ENCODE measurements at places on chromosomes 7 and 10.

DNA sequence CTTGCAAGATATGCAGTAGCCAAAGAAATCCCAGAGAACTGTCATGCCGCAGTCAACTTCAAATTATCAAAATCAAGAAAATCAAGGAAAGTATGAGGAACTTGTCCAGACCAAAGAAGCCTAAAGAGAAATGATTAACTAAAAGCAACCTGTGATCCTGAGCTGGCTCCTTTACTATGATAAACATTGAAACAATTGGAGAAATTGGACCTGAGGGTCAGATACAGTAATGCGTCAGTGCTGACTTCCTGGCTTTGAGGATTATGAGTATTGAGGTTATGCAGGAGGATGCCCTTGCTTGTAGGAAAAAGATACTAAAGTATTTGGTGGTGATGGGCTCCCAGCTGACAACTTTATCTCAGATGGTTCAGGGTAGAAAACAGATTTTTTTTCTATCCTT lies 324.7 kb upstream of the AKR1E2 start:
- no peak for DNase-seq

- DNase-seq, result no peak
Observed at GRCh38 chr7:38318241-38318640, 44.8 kb upstream of the TARP start.

- no peak for DNase-seq
Observed at GRCh38 chr10:31359979-31360378, 41.0 kb downstream of the ZEB1 start.

GRCh38 chr10:116026315-116026714 lies 246.7 kb downstream of the GFRA1 start:
- no peak for DNase-seq

GRCh38 chr7:143214789-143215679 lies 6.8 kb upstream of the TAS2R40 start:
- peak; percentile 32 for DNase-seq

DNA sequence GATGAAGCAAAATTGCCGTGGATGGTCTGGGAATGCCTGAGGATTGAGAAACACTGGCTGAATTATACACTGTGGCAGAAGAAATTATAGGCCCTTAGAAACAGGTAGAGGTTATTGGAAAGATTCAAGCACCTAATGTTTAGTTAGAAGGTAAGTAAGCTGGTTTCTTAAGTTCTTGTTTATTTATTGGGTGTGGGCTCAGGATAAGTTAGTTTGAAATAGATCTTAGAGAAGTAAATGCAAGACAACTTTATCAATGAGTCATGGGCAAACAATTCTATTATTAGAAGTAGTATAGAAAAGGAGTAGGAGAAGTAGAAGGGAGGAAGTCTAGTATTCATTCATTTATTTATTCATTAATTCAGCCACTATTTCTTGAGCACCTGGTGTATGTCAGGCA lies 96.5 kb downstream of the KAT6B start:
- DNase-seq, result no peak

- DNase-seq, result no peak
Observed at GRCh38 chr7:909358-910329, 33.3 kb downstream of the GET4 start.

GRCh38 chr7:74271742-74272141 lies 17.5 kb upstream of the CLIP2 start:
- no peak for DNase-seq

GRCh38 chr10:85659331-85659730 lies 707.3 kb downstream of the GRID1 start:
- no peak for DNase-seq

DNA sequence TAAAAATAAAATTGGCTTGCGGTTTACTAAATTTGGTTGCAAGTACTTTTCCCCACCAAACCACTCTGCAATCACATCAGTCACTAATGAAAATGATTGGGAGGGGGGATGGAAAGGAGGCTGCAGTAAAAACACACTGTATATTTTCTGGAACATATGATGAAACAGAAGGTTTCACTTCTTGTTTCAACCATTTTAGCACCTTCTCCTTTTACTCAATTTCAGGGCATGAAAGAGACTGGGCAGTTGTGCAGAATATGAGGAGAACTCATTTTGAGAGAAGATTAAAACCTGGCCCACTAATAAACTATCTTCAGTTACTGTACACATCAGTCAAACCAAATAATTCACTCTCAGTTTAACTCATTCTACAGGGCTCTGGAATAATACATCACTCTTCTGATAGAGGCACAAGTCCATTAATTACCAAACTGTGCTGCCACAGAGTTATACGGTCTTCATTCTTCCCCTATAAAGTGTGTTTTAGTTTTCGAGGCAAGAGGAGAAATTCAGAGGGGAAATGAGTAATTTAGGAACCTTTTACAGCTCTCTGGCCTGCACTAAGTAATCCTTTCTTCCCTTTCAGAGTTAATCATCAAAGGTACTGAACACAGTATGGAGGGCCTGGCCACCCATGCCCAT lies 25.5 kb downstream of the JAZF1 start:
- DNase-seq, result no peak

- no peak for DNase-seq
Observed at GRCh38 chr10:86840498-86840897, 84.1 kb downstream of the BMPR1A start.

DNA sequence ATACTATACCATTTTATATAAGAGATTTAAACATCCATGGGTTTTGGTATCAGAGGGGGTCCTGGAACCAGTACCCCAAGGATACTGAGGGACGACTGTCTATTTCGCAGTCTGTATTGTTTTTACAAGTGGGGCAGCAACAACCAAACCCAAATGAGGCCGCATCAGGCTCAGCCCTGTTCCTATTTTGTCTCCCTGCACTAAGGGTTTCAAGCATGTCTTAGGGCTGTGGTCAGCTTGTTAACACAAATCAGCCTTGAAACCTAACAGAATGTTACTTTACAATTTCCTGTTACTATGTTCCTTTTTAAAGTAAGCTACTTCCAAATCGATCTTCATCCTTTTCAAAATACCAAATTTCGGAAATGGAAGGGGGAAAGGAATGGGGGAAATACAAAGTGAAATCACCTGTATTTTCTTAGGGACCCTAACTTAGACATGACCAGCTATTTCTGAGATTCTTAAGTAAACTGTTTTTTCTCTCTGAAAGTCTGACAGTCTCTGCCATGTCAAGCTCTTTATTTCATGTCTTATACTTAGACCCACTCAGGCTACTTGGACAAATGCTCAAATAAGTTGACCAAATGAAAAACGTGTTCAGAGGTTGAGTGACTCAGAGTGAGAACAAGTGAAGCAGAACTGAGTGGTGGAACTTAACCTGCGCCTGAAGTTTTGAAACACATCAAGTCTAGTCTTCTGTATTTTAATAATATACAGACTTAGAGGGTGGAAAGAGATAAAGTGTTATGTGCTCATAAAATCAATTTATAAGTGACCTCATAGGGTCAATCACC lies 75.8 kb downstream of the C1GALT1 start:
- DNase-seq, result no peak

- no peak for DNase-seq
Observed at GRCh38 chr10:28592953-28593352, 60.0 kb downstream of the WAC start.

DNA sequence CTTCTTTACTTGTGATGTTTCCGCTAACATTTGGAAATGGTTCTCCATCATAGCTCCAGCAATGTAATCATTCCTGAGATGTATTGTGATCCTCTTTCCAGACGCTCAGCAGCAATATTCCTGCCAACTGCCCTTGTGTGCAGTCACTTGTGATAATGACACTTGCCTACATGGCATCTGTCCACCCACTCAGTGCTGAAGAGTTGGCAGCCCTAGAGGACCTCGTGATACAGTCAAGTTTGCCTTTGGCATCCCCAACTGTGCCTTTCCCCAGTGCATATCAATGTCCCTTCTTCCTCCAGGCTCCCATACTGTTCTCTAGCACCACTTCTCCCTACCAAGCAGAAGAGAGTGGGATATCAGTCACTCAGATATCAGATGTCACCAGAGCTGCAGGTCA lies 64.9 kb downstream of the MYOF start:
- no peak for DNase-seq

- DNase-seq, result no peak
Observed at GRCh38 chr10:132413226-132414205, 16.5 kb downstream of the PWWP2B start.

DNA sequence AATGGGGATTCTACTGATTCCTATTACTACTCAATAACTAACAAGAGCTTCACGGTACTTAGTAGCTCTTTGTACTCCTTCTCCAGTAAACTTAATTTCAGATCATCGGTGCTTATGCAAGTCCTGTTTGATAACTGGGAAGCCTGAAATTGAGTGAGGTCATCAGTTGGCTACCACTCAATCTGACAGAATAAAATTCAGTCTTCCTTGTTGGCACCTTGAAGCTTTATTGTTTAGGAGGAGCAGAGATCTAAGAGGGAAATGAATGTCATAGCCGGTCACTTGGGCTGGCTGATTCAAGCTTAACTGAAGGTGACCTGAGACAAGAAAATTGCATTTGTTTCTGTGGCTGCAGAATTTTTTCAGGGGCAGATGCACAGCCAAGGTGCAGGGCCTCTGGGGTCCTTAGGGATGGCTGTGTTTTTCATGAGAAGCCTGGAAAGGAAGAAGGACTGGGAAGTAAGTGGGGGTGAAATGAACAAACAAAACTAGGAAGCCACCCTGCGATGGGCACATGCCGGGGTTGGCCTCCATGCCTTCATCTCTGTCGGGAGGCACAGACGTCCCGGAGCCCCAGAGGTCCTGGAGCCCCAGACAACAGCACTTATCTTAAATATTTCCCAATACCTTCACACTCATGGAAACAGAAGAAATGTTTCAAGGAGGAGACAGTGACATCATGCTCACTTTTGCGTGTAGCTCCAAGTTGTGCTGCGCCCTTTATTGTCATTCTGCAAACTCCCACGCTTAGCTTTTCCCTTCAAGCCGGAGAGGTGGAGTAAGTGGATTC lies 85.0 kb upstream of the KIF5B start:
- no peak for DNase-seq

GRCh38 chr10:103598654-103599115 lies 105.2 kb downstream of the NEURL1 start:
- DNase-seq, result no peak

DNA sequence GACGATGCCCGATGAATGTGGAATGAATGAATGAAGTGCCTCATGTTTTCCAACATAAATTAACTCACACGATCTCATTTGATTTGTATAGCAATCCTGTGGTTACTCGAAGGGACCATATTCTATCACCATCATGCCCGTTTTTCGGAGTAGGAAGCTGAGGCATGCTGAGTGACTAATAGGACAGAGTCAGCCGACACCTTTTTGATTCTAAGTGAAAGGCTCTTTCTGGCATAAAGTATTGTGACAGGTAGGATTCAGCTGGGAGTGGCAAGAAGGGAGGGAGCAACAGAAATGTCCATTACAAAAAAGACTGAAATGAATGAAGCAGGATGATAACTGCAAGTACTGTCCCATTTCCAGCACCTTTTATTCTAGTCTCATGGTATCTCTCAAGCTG lies 55.7 kb downstream of the KLRG2 start:
- no peak for DNase-seq

DNA sequence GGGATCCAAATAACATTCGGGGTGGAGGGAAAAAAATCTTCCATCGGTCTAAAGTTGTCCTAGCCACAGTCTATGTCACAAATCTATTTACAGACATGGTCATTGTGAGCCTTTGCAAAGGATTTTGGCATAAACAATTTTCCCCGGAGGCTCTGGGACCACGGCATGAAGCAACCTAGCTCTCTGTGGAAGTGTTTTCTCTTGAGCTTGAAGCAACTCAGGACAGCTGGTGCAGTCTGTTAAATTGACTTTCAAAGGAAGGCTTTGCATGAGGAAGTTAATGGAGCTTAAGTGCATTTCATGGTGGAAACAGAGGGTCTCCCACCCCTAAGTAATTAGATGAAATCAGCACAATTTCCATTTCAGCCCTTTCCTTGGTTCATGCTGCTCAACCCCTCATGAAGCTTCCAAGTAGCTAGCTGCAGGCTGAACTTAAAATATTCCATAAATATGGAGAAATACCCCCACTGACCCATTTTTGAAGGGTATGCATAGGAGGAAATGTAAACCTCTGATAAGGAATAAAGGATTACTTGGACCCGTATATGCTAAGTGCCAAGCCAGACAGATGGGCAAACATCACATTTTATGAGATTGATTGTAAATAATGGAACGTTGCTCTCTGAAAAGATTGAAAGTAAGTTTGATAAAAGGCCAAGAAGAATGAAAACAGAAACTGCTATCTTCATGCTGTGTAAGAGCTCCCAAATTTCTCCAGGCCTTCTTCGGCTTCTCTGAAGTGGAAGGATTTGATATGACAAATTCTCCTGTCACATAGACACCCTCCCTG lies 39.9 kb downstream of the CCDC3 start:
- no peak for DNase-seq

DNA sequence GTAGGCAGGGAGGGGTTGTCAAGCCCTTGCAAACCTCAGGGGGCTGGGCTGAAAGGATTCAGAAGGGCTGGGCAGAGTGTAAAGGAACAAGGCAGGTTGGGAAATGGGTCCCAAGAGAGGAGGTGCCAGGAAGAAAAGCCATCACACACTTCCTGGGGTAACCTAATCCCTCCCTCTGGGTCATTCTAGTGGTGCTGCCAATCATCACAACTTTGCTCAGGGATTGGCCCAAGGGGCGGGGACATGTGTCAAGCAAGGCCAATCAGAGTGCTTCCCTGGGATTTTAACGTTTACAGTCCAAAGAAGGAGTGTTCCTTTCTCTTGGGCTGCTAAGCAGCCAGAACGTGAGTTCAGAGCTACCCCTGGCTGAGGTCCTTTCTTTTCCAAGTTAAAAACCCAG lies 57.1 kb upstream of the NPTX2 start:
- DNase-seq, result no peak

GRCh38 chr7:139422126-139422525 lies 61.3 kb downstream of the KLRG2 start:
- no peak for DNase-seq

DNA sequence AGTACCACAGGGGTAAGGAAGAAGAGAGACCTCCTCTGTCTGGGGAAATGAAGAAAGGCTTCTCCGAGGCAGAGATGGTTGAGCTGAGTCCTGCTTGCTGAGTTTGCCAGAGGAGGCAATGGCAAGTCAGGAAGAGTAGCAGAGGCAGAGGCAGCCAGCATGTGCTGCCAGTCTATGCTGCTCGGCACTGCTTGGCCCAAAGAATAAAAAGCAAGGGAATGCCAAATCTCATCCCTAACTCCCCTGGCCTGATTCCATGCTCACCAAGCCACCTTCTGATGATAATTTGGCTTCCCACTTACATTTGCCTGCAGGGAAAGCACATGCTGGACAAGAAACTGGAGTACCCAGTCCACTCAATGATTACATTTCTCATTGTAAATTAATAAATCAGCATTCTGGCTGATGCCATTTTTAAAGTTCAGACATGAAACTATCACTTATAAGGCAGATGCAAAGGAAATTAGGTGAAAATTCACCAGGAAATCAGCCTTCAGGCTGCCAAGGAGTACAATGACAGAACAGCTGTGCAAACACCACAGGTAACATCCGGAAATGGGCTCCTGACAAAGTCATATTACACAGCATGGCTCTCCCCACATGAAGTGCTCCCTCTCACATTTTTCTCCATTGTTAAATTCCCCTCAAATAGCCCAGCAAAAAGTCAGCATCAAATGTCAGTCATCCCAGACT lies 245.9 kb downstream of the MTERF1 start:
- no peak for DNase-seq

GRCh38 chr7:124989911-124990310 lies 60.3 kb upstream of the POT1 start:
- no peak for DNase-seq

GRCh38 chr7:35817930-35818329 lies 17.1 kb downstream of the SEPTIN7 start:
- no peak for DNase-seq

- DNase-seq, result peak; percentile 97
Observed at GRCh38 chr10:131981429-131982184, at the start of gene BNIP3. BNIP3 (minus strand) TSS chr10:131981923; CDS start chr10:131981806, 117 bp downstream.
